Hematopoietic multipotent progenitor cell treated with erythropoietin and hydrocortisone succinate and interleukin-3 and kit ligand, for 6 days (in vitro differentiated cells): ENCODE measurements at places on chromosomes 12 and 14.

- no peak for DNase-seq
These were observed 31.5 kb upstream of the HOXC13 start for GRCh38 chr12:53907103-53907502.

GRCh38 chr12:53717319-53717718 lies 9.9 kb downstream of the CALCOCO1 start:
- DNase-seq = no peak

- no peak for DNase-seq
These were observed 42.3 kb upstream of the TPH2 start for GRCh38 chr12:71896205-71896882.

DNA sequence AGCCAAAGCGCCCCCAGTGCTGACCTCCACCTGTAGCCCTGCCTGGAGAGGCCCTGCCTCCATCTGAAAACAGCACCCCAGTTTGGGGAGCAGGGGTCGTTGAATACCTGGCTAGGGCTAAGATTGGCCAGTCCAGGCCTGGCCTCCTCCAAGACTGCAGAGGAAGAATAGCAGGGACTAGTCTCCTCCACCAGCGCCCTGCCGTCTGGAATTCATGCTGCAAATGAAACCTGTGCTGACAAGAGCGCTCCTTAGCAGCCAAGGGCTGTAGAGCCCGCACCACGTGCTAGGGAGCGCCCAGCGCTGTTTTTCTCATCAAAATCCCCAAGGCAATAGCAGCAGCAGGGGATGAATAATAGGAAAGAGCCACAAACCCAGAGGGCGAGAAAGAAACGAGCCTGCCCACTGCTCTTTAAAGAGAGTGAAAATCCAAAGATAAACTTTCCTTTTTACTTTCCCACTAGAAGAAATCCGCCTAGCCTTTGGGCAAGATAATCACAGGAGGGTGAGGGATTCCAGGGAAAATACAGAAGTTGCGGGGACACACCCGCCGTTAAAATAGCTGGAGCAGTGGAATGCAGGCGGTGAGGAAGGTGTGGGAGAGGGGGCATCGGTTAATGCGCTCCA lies 3.3 kb downstream of the COL2A1 start:
- DNase-seq = no peak

DNA sequence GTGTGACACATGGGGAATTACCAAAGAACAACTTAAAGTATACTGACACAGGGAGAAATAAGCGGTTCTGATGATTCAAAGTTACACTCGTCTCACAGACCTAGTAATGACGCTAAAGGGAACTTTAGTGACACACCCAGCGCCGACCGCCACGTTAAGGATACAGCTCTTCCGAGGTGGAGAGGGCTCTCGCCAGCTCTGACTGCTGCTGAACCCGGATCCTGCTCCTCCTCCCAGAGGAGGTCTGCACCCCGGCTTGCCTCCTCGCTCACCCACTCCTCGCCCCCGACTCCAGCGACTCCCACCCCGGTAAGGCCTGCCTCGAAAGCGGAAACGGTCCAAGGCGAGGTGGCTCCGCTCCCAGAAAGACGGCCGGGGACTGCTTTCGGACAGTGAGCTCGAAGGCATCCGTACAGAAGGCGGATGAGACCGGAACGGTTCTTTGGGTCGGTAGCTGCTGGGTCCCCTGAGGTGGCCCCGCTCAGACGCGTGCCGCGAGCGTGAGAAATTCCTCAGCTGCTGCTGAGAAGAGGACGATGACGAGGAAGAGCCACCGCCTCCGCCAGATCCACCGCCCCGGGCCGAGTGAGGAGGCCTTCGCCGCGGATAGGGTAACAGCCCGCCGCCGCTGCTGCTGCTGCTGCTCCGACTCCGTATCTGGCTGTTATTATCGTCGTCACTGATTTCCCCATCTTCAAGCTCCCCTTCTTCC lies 643 bp downstream of the ZFC3H1 start:
- DNase-seq = peak; percentile 83

- no peak for DNase-seq
These were observed 1.4 kb upstream of the HOXC6 start for GRCh38 chr12:54026640-54027441.

DNA sequence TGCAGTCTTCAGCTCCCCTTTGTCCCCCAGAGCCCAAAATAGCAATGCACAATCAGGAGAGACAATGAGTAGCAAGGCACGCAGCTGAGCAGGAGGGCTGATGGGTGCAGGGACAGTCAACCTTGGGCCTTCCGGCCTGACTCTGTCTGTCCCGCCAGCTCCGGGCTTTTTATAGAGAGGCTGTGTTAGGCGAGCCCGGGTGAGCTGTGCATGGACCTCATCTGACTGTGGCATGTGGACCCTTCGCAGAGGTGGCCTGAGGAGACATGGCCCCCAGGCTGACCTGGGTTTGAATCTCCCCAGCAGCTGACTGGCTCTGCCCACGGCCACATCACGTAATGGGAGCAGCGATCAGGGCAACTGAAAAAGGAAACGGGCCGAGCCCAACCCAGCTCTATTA lies 177.9 kb downstream of the TSPAN9 start:
- DNase-seq = no peak

GRCh38 chr12:77058740-77059139 lies 6.6 kb downstream of the E2F7 start:
- no peak for DNase-seq

GRCh38 chr14:36517242-36518030 lies 2.6 kb downstream of the NKX2-1 start:
- DNase-seq = no peak

- peak; percentile 18 for DNase-seq
These were observed 44.5 kb upstream of the EEA1 start for GRCh38 chr12:92973614-92974013.

- no peak for DNase-seq
These were observed 30.8 kb downstream of the XRCC3 start for GRCh38 chr14:103684471-103684870.

- no peak for DNase-seq
These were observed 87.9 kb downstream of the PTPN11 start for GRCh38 chr12:112506513-112507166.

GRCh38 chr14:23327947-23328744 lies 6.9 kb downstream of the PABPN1 start:
- peak; percentile 92 for DNase-seq

- no peak for DNase-seq
These were observed 34.2 kb upstream of the KTN1 start for GRCh38 chr14:55545779-55546178.

DNA sequence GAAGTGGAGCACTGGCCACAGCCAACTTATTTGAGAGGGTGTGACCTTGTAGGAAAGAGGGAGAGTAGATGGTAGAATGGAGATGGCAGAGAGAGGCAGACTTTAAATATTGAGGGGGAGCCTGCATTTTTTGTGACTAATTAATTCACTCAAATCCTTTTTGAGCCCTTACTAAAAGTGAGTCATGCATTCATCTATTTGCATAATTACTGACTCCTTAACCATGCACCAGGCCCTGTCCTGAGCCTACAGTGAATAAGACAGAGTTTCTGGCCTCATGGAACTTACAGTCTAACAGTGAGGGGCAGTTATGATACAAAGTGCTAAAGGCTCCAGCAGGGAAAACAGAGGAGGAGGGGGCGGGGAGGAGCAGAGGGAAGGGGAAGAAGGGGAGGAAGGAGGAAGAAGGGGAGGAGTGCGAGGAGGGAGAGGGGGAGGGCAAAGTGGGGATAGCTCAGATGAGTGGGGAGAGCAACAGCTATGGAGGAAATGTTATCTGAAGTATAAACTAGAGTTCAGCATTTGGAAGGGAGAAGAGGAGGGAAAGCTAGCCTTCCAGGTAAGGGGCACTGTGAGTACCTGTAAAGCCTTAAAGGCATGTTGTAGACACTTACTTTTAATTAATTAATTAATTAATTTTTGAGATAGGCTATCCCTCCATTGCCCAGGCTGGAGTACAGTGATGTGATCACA lies 7.5 kb upstream of the CTDSP2 start:
- no peak for DNase-seq

- DNase-seq = no peak
These were observed 36.1 kb downstream of the ZFP36L1 start for GRCh38 chr14:68756734-68757133.

GRCh38 chr14:38669027-38669426 lies 413.1 kb upstream of the CLEC14A start:
- DNase-seq = no peak

DNA sequence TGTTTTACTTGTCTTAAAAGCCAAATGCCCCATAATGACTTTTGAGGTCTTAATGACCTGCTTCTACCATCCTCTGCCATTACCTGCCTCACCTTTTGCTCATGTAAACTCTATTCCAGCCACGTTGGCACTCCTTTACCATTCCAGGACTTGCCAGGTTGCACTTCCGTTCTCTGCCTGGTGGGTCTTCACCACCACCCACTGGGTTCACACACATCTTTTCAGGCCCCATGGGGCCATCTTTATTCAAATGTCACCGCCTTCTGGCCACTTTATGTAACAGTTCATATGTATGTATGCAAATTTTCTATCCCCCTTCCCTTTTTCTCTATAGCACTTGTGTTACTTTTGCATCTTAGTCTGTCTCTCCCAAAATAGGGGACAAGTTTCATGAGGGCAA lies 57.7 kb downstream of the ATP2A2 start:
- DNase-seq = peak; percentile 32

- no peak for DNase-seq
These were observed 4.0 kb upstream of the PCED1B start for GRCh38 chr12:47075192-47076084.

- peak; percentile 37 for DNase-seq
These were observed 2.2 kb downstream of the ZFP36L1 start for GRCh38 chr14:68790644-68791077.

DNA sequence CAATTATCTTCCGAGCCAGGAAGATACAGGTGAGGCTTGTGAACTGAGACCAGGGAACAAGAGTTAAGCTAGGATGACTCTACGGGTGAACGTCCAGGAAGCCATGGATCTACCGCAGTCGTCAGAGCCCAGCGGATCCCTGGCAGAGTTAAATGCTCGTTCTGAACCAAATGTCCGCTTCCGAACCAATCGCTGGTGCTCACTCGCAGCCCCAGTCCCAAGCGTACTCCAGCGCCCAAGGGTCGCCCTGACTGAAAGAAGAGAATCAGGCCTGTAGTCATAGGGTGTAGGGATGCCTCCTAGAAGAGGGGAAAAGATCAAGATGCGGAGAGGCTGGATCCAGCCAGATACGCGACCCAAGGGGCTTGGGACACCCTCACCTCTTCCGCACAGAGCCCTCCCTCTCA lies 283 bp downstream of the VIPAS39 start:
- DNase-seq = no peak

GRCh38 chr14:91119556-91120311 lies 5.9 kb downstream of the DGLUCY start:
- DNase-seq = peak; percentile 63

- DNase-seq = peak; percentile 72
These were observed 34.3 kb upstream of the GAS2L3 start for GRCh38 chr12:100539202-100539601.

GRCh38 chr14:68244262-68244980 lies 424.8 kb downstream of the RAD51B start:
- DNase-seq = no peak

- DNase-seq = no peak
These were observed 147.8 kb downstream of the ATXN7L3B start for GRCh38 chr12:74685385-74685784.

- DNase-seq = no peak
These were observed 77.5 kb downstream of the FAR2 start for GRCh38 chr12:29226616-29227015.
